ENCODE measurements at places on chromosomes 2 and 18. TPM values are rescaled to one million over a fixed set of nuclear protein-coding genes. Genes with fewer than 3 reads are reported as not detected.

GRCh38 chr2:54012538-54013141 is 41.8 kb upstream of the PSME4 start:
- no peak for DNase-seq

- no peak for DNase-seq
These were observed 10.1 kb upstream of the APOB start for GRCh38 chr2:21054011-21054410.

DNA sequence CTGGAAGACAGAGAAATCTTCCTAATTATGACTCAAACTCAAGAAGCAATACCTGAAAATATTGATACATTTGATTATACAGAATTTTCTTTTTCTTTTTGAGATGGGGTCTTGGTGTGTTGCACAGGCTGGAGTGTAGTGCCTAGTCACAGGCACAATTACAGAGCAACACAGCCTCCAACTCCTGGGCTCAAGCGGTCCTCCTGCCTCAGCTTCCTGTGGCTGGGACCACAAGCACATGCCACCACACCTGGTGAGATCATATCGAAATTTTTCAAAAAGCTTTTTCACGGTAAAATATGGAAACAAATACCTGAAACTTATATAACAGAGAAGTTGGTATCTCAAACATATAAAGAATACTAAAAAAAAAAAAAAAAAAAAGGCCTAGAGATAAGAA is 27.9 kb downstream of the TGFBRAP1 start:
- DNase-seq = no peak

Gene FAM136A
- total RNA-seq = 34.4 TPM

- DNase-seq = no peak
These were observed 199.6 kb upstream of the HNMT start for GRCh38 chr2:137764646-137765045.

DNA sequence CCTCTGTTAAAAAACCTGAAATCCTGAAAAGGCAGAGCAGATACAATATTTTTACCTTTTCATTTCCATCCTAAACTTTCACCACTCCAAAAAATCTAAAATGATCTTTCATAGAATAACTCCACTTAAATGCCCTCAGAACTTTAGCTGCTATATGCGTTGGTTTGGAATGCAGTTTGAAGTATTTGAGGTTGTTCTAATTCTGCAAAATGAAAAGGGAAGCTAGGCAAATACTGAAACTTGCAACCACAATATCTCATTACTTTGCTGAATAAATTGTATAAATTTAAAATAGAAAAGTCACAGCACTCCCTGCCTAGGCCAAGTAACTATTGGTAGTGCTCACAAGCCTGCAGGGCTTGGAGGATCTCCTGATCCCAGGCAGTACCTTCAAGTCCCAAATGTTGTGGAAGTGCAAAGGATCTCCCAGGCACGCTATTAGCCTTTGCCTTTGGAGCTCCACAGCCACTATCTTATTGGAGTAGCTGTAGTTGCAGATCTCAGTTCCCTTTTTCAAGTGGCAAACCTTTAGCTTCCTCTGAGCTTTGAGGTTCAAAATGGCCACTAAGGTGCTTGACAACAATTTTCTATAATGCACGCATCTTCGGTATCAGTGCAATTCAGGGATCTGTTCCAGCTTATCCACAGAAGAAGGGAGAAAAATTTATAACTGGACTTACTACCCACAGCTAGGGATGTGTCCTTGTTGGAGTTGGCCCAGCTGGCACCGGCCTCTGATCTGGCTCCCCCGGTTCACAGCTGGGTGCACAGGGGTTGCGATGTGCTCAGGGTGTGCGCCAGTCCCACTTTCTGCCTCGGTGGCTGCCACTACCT is 43.4 kb upstream of the ANKRD62 start:
- DNase-seq = no peak

GRCh38 chr18:2857491-2858131 is 10.8 kb downstream of the EMILIN2 start:
- DNase-seq = no peak

DNA sequence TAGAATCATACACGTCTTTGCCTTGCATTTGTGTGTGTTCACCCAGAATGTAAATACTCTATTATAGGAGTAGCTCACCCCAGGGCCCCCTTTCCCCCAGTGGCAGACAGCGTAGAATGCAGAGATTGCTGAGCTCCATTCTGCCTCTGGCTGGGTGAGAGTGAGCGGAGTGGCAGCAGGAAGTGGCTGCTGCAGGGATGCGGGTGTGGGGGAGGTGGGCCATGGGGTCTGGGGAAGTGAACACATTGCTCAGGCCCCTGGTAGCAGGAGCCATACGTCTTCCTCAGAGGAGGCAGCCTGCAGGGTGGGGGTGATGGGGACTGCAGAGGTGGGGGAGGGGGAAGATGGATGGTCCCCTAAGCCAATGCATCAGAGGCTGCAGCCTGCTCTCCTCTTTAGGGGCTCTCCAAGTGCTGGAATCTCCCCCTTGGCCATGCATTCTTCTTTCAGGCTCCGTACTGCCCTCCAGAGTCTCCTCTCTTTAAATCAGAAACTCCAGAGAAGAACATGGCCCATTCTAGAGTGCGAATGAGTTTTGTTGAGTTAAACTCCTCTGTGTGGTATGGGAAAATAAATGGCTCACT is 72.2 kb downstream of the CELF4 start:
- DNase-seq = no peak

- DNase-seq = no peak
These were observed 157.3 kb upstream of the APCDD1 start for GRCh38 chr18:10297086-10297485.

DNA sequence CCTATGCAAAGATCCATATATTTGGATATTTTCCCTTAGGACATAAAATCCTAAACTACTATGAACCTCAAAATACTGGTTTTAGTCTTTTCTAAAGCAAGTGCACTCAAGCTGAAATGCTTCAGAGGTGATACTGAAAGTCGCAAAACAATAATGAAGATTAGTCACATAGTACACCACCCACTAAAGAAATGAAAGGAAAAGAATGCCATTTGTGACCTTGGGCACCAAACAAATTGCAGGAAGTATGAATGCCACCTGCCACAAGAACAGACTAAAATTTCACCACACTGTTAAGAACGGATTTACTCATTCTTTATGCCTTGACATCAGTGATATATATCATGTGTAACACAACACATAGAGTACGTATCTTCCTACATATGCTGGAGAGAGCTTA is 161.5 kb downstream of the ZNF521 start:
- DNase-seq = no peak

Gene PLGLB1
- 0.28 TPM for total RNA-seq

Gene SERPINB3
- not detected for total RNA-seq

- DNase-seq = no peak
These were observed 98.6 kb downstream of the GALNT1 start for GRCh38 chr18:35680139-35680551.

DNA sequence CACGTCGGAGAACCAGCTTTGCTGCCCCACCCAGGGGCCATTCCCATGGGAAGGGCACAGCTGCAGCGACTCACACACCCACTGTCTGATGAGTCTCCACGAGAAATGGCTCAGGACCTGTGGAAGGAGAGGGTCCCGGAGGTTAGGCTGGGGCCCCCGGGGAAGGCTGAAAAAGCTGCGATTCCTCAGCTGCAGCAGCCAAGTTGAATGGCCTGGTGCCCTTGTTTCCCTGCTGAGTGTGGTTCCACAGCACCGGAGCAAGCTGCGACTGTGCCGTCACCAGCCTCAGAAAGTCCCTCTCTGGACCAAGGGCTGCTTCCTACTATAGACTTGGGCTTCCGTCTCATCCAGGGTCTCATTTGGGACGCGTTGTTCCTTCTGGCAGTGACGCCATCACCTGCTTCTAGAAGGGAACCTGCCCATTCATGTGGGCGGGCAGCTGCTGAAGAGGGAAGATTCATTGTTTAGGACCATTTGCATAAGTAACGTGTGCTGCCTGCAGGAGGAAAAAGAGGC is 180.2 kb downstream of the INHBB start:
- no peak for DNase-seq

Gene PPIL3
- total RNA-seq = 19.1 TPM

Gene CRACDL
- 9.7 TPM for total RNA-seq

Gene ATG9A
- total RNA-seq = 53.3 TPM

Gene ALPG
- total RNA-seq = not detected

Gene CPLX4
- not detected for total RNA-seq

Gene MRO
- total RNA-seq = not detected

DNA sequence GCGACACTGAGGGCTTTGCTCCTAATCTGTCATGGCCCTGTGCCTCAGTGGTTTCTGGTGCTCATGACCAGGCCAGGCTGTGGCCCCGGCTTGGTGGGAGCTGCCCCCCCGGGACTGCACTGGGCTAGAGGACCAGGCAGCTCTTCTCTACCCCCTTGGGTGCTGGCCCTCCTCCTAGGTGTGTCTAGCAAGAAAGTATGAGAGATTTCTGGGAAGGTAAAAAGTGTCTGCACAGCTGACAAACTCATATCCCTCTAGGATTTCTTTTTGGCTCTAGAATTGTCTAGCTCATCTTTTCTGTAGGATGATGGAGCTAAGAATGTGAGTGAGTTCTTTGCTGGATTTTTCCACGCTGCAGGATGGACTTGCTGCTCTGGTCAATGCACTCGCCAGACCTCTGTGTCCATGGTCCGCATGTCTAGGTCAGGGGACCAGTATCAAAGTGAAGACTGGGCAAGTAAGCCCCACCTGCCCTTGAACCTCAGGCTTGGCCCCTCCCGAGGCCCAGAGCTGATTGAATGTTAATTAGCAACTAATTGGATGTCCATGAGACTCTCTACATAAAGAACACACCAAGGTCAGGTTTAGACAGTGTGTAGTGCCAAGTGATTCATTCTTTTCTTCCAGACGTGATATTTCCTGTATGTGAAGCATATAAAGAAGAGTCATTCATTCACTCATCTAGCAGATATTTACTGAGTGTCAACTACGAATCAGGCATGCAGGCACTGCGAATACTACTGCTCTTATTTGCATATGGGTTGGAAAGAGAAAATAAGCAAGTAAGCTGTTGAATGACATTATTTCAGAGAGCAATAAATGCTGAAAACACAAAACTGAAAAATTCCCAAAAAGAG is 15.6 kb upstream of the PSD4 start:
- no peak for DNase-seq

- no peak for DNase-seq
These were observed 9.1 kb upstream of the AP1S3 start for GRCh38 chr2:223846515-223846914.

Gene CD226
- total RNA-seq = 0.04 TPM

DNA sequence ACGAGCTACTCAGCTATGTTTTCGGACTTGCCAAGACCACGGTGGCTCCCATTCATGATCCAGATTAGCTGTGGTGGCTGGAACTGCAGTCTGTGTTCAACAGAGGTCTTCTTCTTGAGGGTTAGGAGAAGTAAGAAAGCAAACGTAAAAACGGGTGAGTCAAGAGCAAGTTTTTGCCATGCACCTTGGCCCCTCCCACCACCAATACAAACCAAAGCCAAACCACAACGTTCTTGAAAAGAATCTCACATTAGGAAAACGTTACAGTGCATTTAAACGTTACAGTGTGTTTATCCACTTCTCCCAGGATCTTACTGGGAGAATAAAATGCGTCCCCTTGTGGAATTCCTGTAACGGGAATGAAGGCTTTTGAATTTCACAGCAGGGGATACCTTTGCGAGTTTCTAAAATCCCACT is 725 bp downstream of the FBXO48 start:
- DNase-seq = no peak

Gene XRCC5
- 325 TPM for total RNA-seq

DNA sequence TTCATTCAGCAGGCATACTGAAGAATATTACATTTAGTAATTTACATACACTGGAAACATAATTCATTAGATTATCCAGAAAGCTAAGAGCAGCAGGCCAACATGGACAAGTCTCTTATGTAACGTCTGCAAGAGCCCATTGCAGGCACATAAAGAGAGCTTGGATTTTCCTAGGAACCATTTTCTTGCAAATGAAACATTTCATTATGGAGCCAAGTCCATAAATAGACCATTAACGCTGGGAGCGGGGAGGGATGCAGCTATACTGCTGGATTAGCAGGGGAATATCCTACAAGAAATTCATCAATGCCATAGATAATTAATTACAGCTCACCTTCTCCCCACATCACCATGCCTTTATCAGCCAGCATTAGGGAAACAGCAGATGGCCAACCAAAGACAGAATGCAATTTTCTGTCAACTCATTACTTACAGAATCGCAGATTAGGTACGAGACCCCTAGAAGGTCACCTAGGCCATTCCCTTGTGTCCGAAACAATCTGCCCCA is 170.4 kb downstream of the C1D start:
- no peak for DNase-seq

DNA sequence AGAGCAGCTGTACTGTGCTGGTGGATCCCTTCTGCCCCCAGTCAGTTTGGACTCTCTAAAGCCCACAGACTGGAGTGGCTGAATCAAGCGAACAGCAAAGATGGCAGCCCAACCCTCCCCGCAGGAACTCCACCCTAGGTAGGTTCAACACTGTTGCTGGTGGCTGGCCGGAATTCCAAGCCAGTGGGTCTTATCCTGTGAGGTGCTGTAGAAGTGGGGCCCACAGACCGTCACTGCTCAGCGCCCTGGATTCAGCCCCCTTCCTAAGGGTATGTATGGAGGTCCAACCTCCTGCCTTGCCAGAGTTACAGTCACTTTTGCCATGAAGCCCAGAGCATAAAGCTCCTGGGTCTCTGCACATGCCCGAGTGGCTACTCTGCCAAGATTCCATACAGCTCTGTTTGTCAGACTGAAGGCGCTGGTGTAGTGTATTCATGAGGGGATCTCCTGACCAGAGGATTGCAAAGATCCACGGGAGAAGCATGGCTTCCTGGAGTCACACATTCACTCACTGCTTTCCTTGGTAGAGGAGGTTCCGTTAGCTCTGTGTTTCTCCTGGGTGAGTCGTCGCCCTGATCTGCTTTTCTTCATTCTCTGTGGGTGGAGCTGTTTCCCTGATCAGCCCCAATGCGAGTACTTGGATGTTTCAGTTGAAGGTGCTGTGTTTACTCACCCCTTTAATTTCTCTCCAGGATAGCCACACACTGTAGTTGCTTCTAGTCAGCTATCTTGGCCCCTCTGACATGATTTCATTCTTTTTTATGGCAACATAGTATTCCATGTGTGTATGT is 293.6 kb upstream of the THUMPD2 start:
- DNase-seq = no peak

- DNase-seq = no peak
These were observed 3.7 kb upstream of the ADI1 start for GRCh38 chr2:3522961-3523421.

Gene DSG4
- total RNA-seq = not detected

GRCh38 chr2:133483181-133483580 is 85.1 kb downstream of the NCKAP5 start:
- no peak for DNase-seq

Gene NBAS
- 75.8 TPM for total RNA-seq

DNA sequence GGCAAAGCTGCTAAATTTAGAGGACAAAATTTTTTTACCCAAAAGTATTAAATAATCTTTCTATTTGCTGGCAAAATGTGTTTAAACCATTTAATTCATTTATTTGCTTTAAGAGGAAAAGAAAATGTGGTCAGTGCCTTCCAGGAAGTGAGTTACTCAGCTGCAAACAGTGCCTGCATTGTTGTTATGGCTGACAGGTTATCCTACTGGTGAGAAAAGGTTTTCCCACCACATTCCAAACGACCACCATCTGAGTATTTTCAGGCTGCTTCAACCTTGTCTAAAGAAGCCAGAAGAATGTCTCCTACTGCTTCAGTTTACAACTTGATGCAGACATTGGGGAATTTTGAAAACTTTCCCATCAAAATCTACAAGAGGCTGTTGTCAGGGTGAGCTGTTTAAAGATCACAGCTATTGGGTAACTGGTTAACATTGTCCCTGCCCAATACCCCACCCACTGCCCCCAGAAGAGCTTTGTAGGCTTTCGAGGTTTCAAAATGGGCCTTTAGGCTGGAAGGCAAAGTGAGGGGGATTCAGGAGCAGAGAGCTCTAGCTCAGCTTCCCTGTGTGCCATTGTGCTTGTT is 461.3 kb upstream of the FANCL start:
- DNase-seq = peak; percentile 11

Gene ATF2
- total RNA-seq = 31.6 TPM

Measured in pulmonary artery endothelial cell (primary cell).